ENCODE measurements at places on chromosomes 2 and 18.

- DNase-seq: no peak
Observed at GRCh38 chr18:62844850-62845643, 129.7 kb downstream of the PHLPP1 start.

GRCh38 chr18:60020107-60020925 lies 120.5 kb downstream of the PMAIP1 start:
- no peak for DNase-seq

DNA sequence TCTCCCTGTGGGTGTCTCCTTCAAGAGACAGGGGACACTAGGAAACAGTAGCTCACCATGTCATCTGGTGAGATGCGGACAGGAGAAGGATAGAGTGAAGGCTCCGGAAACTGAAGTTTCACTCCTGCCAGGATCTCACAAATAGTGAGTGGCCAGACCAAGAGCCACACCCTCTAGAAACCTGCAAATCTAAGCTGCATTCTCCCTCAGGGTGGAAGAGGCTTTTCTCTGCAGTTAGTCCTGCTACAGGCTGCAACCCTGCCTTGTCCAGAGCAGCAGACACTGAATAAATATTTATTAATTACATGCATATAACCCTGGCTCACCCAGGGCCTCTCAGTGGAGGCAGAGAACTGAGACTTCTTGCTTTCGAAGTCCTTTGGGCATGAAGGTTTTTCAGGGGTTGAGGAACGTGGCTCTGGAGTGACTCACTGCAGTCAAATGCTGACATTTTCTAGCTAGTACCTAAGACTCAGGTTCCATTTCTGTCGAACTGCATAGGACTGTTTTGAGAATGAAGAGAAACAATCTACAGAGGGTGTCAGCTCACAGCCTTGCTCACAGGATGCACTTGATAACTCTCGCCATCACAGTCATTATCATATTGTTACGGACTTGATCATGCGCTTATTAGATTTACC lies 87.3 kb downstream of the ACTR2 start:
- no peak for DNase-seq

DNA sequence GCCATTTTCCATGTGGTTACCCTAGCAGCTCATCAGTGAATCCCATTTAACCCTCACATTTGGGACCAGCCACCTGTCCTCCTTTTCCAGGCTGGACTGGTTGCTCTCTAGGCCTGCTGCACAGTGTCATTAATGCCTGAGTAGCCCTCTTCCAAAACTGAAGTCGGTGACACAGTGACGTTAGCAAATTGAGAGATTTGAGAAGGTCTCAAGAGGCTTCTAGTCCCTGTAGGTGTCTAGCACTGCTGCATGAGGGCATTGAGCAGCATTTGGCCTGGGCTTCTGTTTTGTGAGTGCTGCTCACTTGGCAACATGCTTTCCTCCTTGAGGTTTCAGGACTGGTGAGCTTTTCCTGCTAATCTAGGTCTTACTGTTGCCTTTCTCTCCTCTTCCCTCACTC lies 36.7 kb downstream of the PKP4 start:
- DNase-seq: no peak

DNA sequence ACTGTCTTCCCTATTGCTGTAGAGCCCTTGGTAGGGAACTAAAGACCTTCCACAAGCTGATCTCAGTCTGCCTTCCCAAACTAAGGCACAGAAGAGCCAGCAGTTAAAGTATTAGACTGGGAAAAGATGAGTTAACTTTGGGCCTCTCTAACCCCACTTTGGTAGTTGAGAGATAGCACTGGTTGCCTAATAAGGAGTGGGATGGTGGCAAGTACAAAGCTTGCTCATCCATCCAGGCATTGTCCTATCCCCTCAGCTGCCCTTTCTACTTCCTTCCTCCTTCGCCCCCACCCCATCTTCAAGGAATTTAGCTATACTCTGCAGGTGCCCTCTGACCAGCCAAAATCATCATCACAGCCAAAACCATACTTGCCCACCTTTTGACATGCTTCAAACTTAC lies 22.2 kb upstream of the AFTPH start:
- DNase-seq: no peak

DNA sequence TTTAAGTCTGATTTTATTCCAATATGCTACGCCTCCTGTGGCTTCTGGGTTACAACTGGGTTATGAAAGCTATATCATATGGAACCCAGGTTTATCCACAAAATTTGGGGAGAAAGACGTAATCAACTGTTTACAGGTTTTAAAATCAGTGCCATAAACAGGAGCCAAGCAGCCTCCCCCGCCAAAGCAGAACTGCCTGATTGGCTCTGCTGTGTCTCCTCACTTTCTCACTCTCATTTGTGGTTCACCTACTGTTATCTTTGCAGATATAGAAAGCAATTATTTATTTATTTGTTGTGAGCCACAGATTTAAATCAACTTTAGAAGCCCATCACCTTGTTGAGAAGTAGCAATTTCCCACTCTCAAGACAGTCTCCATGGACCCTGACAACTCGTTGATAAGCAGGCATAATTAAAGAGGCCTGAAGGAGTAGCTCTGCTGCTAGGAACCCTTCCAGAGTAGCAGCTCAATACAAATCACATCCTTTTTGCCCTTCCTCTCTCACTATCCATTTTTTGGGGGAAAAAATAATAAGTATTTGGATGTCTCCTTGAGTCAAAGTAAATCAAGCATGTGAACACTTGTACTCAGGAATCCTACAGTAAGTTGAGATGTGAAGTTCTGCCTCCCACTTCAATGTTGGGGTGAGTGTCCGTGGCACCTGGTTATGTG lies 191.0 kb upstream of the CCDC150 start:
- no peak for DNase-seq

GRCh38 chr2:225531559-225531958 lies 132.0 kb downstream of the NYAP2 start:
- DNase-seq: no peak

GRCh38 chr2:44840503-44840850 lies 101.0 kb upstream of the SIX3 start:
- no peak for DNase-seq

- peak; percentile 66 for DNase-seq
Observed at GRCh38 chr18:78138983-78139496, 840.6 kb upstream of the SALL3 start.

DNA sequence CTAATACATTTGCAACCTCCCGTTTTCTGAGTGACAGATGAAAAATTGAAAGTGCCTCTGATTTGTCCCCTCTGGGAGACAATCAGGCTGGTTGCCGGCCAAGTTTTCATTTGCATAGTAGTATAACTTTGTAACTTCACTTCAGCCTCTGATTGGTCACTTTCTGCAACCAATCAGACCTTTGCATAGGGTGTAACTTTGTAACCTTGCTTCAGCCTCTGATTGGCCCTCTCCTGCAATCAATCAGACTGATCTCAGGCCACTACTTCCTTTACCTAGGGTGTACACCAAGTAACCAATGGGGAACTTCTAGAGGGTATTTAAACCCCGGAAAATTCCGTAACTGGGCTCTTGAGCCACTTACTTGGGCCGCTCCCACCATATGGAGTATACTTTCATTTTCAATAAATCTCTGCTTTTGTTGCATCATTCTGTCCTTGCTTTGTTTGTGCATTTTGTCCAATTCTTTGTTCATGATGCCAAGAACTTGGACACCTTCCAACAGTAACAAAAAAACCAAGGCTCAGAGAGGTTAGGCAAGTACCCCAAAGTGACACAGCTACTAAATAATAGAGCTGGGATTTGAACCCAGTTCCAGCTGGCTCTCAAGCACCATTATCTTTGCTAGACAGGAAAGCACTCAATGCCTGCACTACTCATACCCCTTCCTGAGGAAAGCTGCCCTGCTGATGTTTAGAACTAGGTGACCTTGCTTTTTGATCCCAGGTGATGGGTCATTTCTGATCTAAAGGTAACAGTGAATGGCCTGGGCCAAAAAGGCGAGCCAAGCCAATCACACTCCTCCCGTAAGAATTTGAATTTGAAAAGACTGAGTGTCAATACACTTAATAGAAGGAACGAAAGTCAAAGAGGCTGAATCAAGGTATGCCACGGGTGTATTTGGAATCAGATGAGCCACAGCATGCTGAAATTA lies 10.9 kb upstream of the MYOM1 start:
- DNase-seq: no peak

DNA sequence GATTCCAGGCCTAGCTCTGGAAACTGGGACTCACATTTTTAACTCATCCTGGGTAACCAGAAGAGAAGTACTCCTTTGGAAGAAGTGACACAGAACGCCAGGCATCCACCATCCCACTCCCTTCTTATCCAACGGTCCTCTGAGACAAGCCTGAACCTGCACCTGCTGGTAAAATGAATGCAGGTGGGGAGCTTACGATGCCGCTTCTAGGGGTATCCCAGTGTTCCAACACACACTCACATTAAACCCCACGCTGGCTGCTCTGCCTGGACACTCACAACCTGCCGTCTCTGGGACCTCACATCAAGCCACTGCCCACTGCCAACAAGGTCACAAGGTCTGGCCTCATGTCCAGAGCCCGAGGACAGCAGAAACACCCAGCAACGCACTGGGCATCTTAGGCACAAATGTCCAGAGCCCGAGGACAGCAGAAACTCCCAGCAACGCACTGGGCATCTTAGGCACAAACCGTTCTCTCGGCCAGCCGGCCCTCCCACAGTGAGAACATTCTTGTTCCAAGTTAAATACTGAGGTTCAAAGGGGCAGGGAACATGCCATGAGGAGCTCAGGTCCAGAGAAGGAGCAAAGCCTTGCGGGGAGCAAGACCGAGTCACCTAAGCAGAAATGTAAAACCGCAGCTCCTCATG lies 9.9 kb downstream of the SLC66A2 start:
- no peak for DNase-seq

DNA sequence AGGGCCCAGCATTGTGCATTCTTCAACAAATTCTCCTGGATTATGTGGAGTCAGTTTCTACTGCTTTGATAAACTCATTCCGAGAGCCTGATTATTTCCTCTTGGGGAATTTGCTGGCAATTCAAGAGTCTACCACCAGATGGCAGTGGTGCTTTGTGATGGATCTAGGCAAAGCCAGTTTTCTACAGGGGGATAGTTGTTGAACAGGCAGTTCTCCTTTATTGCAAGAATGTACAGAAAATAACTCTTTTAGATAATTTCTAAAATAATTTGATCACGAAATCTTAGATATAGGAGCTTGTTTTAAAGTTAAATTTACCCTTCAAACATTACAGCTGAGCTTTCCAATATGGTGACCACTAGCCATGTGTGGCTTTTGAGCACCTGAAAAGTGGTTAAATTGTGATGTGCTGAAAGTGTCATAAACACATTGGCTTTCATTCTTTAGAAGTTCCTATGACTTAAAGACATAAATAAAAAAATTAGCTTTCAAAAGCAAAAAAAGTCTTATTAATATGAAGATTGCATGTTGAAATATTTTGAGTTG lies 66.7 kb upstream of the HAAO start:
- no peak for DNase-seq

DNA sequence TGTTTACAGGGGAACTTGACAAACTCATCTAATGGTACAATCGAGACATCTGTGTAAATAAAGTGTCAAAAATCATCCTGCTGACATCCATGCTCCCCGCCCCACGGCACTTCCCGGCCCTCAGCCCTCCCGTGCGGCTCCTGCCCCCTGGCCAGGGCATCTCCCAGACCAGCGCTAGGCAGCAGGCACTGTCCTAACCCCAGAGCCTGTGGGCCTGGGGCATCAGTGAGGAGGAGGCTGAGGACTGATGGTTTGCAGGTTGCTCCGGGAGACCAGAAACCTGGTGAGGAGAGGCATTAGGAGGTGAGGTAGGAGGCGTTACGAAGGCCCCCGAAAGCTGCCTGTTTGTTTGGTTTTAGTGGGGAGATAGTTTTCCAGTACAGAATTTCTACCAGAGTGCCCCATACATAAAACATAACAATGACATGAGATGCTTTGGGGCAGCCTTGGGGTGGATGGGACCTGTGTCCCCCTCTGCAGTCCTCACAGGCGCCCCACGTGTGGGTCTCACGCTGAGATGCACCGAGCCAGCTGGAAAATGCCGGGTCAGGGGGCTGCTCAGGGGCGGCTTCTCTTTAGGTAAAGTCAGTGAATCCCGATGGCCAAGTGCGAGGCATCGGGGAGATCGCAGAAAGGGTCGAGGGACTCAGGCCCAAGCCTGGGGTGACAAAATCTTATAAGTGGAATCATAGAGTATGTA lies 114.2 kb downstream of the RTP5 start:
- DNase-seq: no peak

- no peak for DNase-seq
Observed at GRCh38 chr2:125656190-125656589, 999.8 kb upstream of the GYPC start.

DNA sequence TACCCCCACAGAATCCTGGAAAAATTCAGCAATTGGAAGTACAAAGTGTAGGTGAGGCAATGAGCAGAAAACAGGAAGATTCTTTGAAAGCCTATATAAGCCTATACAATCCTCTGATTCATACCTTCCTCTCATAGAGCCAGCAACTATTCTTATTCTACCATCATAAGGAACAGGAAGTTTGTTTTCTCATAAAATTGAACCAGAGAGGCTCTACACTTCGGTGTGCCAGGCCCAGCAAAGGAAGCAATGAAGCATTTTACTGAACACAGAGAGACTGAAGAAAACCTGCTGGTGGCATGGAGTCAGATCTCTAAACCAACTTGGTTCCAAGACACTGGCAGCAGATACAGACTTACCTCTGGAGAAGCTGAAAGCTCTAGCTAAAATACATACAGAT lies 18.7 kb downstream of the CASP8 start:
- no peak for DNase-seq

DNA sequence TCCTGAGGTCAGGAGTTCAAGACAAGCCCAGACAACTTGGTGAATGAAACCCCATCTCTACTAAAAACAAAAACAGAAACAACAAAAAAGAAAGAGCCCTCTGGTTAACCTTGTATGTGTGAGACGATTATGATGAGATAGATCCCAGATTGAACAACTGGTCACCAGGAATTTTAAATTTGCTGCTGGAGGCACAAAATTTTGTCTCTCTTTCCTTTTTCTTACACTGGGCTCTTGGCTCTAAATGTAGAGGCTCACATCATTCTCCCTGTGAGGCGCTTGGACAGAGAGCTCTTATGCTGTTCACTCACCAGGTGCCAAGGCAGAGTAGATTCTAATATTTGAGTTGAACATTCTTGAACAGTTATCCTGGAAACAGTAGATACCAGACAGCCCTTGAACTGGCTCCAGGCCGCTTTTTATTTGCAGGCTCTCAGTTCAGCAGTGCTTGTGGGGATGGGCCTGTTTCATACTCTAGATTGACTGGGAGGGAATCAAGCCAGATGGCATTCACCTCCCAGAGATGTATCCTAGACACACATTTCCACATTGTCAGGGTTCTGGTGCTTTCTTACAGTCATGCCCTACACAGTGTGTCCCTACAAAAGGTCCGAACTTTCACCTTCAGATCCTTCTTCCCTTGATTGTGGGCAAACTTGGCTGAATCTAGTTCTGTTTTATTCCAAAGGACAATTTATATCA lies 1159.6 kb downstream of the RPIA start:
- no peak for DNase-seq

- DNase-seq: no peak
Observed at GRCh38 chr2:178530131-178530530, 49.9 kb downstream of the PLEKHA3 start.

GRCh38 chr2:25829377-25829704 lies 48.9 kb downstream of the ASXL2 start:
- DNase-seq: no peak
